ENCODE measurements at places on chromosomes 5 and 9.

DNA sequence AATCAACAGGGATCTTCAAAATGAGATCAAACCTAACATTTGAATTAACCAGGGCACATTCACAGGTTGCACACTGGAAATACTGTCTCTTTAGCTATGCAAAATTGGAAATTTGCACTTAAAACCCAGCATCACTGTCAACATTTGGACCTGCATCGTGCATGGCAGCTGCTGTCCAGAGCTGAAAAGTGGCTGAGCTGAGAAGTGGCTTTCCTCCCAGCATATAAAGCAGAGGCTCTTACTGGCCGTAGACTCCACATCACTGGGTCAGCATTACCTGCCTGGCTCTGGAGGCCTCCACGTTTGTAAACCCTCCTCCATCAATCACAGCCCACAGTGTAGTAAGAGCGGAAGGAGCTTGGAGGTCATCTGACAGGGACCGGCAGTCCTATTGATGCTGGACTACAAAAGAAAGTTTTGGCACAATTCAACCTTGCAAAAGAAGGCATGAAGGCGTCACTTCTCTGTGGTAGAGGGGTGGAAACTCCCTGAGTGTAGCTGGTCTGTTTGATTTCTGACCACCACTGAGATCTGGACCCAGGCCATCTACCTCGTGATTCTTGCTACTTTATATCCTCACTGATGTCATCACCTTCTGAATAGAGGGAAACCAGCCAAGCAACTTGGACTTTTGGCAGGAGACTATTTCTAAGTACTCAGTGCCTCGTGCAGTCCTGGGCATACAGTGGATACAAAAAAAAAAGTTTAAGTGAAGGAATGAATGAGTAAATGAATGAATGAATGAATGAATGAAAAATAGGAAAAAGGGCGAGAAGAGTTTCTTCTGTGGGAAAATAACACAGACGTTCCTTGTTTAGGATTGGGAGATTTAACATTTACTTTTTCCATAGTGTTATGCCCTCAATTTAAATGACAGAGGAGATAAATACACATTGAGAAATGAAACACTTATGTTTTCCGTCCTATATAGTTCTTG, 14.8 kb downstream of the RASEF start:
- DNase-seq = no peak

DNA sequence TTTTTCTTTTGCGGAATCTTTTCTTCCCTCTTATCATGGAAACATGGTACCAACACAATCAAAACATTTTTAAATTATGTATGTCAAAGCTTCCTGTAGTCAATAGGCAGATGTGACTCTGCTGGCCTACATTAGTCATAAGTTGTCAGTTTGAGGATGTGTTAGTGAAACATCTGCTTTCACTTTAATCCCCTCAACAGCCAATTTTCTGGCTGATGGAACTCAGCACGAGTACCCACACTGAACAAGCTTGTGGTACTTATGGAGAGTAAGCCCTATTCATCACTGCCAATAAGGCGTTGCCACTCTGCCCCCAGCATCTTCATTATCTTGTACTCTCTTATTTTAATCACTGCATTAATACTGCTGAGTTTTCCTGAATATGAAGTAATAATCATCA, 1034.4 kb downstream of the CDH9 start:
- no peak for DNase-seq

DNA sequence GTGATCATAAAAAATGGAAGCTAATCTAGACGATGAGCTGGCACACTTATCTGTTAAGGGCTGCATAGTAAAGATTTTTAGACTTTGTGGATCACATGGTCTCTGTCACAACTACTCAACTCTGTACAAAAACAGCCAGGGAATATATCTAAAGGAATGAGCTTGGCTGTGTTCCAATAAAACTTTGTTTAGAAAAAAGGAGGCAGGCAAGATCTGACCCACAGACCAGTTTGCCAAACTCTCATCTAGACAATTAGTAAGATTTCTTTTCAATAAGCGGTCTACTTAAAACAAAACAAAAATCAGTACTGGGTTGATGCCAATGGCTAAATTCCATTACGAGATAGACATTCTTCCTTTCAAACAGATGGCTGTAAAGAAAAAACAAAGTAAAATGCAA, 53.0 kb upstream of the RETREG1 start:
- no peak for DNase-seq

DNA sequence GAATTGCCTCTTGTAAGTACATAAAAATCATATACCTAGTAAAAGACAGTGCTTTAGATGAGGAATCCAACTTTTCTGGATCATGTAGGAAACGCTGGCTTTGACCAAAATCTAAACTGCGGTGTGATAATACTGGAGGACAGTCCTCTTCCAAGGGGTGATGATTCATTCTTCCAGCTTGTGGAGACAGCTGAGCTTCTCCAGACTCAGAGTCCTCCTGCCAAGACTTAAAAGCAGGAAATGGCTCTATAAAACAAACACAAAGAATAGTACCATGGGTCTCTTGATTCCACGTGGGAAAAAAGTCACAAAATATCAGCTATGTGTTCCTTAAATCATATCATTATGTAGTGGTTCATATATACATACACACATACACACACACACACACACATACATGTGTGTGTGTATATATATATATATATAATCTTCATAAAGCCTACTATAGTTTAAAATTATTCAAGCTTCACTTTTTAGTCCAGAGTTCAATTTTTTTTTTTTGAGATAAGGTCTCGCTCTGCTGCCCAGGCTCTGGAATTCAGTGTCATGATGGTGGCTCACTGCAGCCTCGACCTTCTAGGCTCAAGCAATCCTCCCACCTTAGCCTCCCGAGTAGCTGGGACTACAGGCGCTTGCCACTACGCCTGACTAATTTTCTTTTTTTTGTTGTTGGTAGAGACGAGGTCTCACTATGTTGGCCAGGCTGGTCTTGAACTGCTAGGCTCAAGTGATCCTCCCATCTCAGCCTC, 65.0 kb downstream of the PKD2L2 start:
- no peak for DNase-seq

All from OCI-LY7 (cell line).